ENCODE measurements at places on chromosomes 16 and 17. TPM values are rescaled to one million over a fixed set of nuclear protein-coding genes. Genes with fewer than 3 reads are reported as not detected.

- no peak for DNase-seq
Measured at GRCh38 chr17:29625037-29625750, 2.5 kb upstream of the CORO6 start.

GRCh38 chr17:36205637-36206485, 5.0 kb upstream of the CCL4L2 start:
- DNase-seq: no peak

- DNase-seq: no peak
Measured at GRCh38 chr16:19168371-19169081, 486 bp downstream of the SYT17 start.

DNA sequence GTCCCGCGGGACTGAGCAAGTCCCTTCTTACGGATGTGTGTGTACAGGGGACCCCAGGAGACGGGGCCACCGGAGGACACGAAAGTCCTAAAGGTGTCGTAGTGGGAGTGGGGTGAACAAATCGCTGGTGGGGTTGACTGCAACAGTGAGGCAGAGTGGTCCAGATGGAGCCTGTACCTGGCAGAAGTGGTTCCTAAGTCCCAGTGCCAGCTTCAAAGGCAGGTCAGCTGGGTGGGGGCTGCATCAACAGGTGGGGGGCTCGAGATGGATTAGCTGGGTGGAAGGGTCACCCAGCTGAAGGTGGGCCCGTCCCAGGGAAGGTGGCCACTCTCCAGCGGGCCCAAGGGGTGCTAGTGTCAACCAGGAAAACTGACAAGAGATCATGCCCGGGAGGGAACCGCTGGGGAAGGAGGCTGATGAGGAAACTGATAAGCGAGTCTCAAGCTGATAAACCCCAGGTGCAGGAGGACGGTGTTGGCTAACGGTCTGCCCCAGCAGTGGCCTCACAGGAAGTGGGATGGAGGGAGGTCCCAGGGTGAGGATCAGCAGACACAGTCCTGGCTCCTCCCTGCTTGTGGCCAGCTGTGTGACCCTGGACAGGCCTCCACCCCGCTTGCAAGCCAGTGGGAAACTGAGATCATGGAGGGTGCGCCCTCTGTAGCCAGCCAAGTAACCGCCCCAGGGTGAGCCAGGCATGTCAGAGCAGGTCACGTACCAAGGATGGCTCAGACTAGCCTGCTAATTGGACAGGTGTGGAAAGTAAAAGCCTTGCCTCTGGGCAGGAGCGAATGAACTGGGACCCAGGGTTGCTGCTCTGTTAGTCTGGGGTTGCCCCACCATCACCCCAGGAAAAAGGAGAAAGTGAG, 1.0 kb downstream of the ORAI3 start:
- no peak for DNase-seq

GRCh38 chr16:17510567-17510966, 39.8 kb upstream of the XYLT1 start:
- DNase-seq: no peak

DNA sequence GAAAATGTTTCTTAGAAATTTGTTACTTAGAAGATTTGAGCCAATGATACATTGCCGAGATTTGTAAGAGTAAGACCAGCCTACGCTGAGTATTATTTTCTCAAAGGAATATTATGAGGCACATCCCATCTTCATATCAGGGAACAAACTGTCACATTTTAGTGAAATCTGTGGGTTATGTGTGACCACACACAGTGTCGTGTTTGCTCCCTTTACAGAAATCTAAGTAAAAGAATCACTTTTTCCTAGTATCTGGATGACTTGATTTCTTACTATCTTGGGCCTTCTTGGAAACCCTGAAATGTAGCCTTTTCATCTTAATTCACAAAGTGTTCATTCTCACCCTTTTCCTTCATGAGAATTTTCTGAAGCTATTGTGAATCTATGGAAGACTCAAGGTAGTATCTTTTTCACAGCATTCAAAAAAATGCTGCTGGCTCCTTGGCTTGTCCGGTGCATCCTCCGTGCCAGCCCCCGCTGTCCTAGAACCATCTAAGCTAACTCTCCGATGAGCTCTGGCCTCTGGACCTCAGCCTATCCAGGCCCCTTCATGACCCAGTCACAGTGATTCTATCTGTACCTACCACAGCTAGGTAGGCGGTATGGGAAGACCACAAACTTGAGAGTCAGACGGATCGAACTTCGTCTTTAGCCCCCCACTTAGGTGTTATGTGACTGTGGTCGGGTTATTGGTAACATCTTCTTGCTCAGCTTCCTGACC, 524.3 kb downstream of the MAF start:
- no peak for DNase-seq

- DNase-seq: no peak
Measured at GRCh38 chr17:62912363-62912762, 53.7 kb upstream of the TANC2 start.

GRCh38 chr17:77002103-77003045, 134.2 kb downstream of the MGAT5B start:
- DNase-seq: no peak

GRCh38 chr16:47064775-47065174, 79.0 kb downstream of the NETO2 start:
- DNase-seq: no peak

DNA sequence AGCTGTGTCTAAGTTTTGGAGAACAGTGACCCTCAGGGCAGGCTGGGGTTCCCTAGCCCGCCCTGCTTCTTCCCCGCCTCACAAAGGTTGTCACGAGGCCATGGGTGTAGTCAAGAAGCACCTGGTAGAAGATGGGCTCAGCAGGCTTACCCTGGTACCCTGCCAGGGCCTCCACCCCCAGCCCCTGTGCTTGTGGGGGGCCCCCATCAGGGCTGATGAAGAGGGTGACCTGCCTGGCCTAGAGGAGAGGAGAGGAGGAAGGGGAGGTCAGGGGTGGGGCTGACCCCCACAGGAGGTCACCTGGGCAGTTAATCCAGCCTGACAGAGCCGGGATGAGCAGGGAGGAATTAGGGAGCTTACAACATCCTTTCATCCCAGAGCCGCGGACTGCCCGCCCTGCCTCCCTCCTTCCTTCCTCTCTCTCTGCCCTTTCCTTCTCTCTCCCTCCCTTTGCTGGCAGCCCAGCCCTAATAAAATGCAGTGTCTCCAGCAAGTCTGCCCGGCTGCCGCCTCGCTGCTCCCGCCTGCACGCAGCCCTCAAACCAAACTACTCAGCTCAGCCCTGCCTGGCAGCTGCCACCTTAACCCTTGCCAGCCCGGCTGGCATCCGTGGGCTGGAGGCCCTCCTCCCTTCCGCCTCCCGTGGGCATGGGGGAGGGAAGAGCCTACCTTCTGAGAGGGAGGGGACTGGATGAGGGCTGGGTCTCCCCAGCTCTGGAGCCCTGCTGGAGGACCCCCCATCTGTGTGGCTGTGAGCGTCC, 7.2 kb downstream of the DLX3 start:
- no peak for DNase-seq

DNA sequence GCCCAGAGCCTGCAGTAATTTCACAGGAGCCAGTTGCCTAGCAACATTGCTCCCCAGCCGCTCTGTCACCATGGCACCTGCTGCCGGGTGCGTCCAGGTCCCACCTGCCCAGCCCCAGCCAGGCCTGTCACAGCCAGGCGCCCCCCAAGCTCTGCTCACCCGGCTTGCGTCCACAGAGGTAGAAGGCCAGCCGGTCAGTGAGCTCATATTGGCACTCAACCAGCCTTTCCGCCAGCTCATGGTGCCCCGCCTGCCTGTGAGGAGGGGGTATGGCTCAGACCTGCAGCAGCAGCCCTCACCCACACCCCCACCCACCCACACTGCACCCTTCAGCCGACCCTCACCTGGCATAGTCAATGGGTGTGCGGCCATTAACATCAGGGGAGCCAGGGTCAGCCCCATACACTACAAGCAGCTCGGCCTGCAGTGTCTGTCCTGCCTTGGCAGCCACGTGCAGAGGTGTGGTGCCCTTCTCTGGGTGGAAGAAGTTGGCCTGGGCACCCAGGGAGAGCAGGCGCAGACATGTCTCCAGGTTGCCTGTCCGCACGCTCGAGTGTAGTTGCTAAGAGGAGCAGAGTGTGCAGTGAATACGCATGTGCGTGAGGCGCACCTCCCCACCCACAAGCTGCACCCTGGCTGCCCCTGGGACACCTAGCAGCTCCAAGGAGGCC, 7.7 kb downstream of the GIT1 start:
- DNase-seq: no peak

- no peak for DNase-seq
Measured at GRCh38 chr16:58692450-58692849, 7.9 kb upstream of the SLC38A7 start.

DNA sequence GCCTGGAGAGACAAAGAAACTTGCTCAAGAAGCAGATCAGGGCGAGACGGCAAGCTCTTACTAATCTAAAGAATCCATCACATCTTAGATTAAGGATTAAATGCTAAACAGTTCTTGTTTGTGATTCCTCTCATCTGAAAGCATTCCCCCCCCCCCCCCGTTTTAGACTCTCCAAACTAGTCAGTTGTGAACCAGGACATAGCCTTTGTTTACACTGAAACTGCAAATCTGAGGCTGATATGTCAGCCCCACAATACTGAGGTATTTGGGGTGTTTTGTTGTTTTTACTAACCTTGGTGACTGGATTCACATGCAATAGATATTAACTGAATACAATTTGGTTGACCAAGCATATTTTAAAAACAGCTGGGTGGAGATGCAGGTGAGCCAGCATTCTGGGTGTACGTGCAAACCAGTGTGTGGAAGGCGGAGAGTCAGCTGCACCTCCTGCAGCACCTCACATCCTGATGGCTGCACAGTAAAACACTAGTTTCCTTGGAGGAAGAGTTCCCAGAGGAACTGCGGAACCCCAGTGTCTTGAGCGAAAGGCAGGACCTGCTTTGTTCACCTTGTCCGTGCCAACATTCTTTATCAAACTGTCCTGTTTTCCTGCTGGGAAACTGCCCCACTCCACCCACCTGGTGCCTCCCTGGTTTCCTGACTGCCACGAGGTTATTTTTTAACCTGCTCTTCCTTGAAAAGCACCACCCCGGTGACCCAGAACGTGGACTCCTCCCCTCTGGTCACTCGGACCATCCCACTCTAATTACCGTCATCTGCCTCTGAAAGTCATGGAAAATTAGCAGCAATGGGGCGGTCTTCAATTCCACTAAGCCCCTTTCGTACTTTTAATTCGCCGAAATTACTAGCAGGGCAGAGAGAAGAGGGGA, 1.2 kb upstream of the YPEL2 start:
- no peak for DNase-seq

Gene ZG16B
- not detected for total RNA-seq

Gene CA7
- total RNA-seq: not detected

All from thoracic aorta (tissue), 2 donors.